ENCODE measurements at places on chromosomes 7 and 10.

GRCh38 chr10:79059859-79060379 is 8.8 kb upstream of the ZMIZ1 start:
- no peak for DNase-seq

DNA sequence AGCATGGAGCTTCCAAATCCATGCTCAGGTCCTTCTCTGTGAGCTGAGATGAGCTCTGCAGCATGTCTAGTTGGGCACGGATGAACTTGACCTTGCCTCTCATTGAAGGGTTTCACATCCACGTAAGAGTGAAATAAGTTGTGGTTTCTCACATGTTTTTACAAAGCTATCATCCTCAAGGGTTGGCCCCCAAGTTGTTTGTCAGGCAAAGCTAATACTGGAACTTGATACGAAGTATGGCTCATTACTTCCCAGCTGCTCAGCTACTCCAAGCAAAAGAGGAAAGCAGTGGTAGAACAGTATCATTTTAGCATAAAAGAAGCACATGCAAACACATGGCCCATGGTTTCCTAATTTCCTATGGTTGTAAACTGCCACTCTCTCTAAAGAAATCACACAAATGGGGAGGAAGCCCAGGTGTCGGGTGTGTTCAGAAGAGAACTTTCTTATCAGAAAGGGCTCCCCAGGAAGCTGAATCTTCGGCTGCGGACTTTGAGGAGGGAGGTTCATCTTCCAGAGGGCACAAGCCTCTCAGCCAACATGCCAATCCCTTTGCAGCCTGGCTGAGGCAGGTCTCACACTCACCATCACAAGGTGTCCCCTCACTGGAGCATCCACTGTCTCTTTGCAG is 45.3 kb downstream of the PDLIM1 start:
- DNase-seq = no peak

DNA sequence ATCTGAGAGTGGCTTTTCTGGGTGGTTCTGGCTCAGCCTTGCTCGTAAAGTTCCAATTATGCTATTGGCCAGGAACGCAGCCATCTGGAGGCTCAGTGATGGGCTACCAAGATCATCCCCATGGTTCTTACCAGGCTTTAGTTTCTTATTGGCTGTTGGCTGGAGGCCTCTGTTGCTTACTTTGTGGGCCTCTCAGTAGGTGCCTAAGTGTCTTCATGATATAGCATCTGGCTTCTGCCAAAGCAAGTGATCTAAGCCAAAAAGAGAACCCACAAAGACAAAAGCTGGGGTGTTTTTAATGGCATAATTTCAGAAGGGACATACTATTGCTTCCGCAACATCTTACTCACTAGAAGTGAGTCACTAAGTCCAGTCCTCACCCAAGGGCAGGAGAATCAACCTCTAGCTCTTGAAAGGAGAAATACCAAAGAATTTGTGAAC is 132.0 kb upstream of the MDFIC start:
- DNase-seq = no peak

DNA sequence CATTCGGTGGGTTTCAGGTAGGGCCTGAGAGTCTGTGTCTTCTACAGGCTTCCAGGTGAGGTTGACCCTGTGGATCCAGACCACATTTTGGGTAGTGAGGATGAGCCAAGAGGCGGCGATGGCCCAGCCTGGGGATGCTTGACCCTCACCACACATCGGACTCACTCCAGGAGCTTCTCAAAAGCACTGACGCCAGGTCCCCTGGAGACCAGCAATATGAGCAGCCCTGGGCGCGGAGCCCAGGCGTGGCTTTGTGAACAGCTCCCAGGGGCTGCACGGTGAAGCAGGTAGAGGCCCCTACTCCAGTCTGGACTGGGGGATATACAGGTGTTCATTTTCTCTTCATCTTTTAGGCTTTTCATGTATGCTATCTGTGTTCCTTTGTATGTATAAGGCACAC is 139.7 kb upstream of the PCBD1 start:
- DNase-seq = no peak

DNA sequence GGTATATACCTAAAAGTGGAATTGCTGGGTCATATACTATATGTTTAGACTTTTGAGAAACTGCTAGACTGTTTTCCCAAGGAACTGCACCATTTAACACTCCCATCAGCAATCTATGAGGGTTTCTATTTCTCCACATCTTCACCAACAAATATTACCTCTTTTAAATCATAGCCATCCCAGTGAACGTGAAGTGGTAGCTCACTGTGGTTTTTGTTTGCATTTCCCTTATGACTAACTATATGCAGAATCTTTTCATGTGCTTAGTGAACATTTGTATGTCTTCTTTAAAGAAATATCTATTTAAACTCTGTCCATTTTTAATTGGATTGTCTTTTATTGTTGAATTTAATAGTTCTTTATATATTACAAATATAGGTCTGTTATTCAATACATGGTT is 115.8 kb upstream of the SEC61G start:
- no peak for DNase-seq
